ENCODE measurements at places on chromosomes 4 and X.

GRCh38 chr4:94564252-94564651 lies 112.5 kb downstream of the PDLIM5 start:
- no peak for DNase-seq

DNA sequence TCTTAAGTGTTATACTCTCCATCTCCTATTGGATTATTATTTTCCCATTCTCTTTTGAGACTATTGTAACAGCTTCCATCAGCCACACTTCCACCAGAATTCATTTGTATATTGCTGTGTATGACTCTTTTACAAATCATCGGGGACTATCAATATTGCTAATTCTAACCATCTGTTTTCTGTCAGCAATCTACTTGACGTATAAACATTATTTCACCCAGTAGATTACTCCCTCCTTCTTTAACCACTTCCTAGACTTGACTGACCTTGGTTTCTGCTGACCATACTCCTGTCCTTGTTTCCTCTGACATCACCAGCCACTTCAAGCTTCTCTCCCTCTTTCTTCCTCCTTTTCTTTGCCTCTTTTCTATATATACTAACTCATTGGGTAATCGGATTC lies 402.9 kb downstream of the PCDH18 start:
- no peak for DNase-seq

GRCh38 chr4:161237495-161237894 lies 926.3 kb downstream of the FSTL5 start:
- DNase-seq, result no peak

GRCh38 chr4:88592600-88593448 lies 544 bp downstream of the HERC3 start:
- peak; percentile 30 for DNase-seq

- DNase-seq, result no peak
These were observed 240.1 kb upstream of the CTSO start for GRCh38 chr4:156193800-156194199.

DNA sequence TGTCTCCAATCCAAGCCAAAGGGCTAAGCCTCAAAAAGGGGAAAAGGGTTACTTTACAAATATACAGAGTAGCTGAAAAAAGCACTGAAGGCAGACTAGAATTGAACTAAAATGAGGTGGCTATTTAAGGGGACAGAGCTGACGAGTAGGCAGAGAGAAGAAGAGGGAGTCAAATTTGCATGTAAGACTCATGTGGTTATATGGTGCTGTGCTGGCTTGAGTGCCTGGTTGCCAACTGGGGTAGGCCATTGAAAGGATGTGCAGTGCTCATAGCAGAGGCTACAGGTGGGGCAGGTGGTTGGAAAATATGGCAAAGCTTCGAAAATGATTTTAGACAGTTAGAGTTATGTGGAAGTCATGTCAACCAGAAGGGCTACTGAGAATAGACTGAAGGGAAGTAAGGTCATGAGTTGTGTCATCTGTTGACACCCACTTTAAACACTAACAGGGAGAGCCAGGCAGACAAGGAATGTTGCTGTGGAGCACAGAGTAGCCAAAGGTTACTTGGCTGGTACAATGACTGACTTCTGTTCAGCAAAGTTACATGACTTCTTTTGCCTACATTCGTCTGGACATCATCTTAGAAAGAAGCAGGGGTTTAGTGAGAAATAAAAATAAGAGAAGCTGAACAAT lies 1210.4 kb downstream of the ADGRL3 start:
- DNase-seq, result no peak

- no peak for DNase-seq
These were observed 527.8 kb downstream of the INPP4B start for GRCh38 chr4:142318280-142318679.

DNA sequence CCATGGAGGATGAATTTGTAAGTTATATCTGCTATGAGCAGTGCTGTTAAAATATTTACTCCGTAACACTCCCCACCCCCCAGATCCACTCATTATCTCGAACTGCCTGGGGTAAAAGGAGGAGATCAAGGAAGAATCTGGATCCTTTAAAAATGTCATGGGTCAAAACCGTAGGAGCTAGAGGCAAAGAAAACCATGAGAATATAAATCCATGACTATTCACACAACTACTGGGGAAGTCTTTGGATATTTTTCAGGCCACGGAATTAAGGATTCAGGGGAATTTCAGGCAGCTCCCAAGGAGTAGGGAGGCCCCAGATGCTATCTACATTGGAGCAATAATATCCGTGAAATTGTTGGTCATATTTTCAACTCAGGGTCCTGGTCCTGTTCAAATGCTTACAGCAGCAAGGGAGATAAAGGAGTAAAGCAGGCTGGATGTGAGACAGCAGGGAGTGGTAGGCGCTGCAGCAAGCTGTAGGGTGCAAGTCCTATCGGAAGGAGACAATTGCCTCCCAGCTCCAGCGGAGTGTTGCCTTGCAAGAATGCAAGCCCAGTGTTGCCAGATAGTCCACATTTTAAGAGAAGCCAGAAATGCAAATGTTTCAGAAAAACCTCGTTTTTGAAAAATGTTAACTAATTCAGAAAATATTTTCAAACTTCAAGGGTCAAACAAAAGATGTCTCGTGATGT lies 116.2 kb upstream of the KIT start:
- no peak for DNase-seq

DNA sequence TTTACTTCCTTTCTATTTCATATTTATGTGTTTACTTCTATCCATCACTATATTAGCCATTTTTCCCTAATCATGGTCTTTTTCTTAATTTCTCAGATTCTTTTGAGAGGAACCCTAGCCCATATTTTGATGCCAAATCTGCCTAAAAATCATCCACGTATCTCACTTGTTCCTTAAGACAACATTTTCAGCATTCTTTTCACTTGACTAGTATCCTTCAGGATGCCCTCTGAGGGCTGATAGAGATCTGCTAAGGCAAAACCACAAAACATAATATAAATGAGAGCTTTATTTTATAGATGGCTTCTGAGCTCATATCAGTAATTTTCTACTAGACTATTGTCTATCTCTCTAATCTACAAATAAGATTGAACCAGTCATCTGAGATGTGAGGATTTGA lies 341.9 kb downstream of the GPM6A start:
- DNase-seq, result no peak

GRCh38 chrX:112512509-112512908 lies 167.2 kb downstream of the LHFPL1 start:
- no peak for DNase-seq

DNA sequence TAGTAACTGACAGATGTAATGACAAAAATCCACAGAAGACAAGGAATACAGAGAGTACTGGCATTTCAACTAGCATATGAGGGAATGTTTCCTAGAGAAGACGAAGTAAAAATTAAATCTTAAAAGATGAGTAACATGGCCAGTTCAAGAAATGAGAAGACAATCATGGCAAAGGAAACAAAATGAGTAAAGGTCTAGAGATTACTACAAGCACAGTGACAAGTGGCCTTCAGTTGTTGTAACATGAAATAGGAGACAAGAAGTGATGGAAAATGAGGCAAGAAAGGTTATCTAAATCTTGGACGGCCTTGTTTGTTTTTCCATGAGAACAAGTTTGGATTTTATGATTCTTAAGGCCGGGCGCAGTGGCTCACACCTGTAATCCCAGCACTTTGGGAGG lies 81.0 kb downstream of the PPA2 start:
- DNase-seq, result no peak

DNA sequence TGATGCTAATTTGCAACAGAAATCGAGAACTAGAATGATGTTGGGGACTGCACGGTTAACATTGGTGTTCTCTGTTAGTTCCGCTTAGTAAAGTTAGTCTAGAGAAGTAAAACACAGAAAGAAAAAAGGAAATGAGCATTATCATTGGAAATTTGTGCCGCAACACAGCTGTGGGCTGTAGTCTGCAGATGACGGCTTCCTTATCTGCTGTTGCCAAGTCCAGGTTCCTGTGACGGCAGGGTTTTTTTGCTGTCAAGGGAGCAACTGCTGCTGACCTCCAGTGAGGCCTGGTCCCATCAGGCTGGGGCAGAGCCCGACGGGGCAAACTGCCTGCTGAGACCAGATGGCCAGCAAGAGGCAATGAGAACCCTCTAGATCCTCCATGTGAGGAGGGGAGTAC lies 38.9 kb upstream of the PHEX start:
- no peak for DNase-seq

GRCh38 chrX:38652934-38653442 lies 91.6 kb downstream of the TSPAN7 start:
- DNase-seq, result no peak

GRCh38 chr4:178037459-178038214 lies 595.4 kb upstream of the AGA start:
- no peak for DNase-seq

DNA sequence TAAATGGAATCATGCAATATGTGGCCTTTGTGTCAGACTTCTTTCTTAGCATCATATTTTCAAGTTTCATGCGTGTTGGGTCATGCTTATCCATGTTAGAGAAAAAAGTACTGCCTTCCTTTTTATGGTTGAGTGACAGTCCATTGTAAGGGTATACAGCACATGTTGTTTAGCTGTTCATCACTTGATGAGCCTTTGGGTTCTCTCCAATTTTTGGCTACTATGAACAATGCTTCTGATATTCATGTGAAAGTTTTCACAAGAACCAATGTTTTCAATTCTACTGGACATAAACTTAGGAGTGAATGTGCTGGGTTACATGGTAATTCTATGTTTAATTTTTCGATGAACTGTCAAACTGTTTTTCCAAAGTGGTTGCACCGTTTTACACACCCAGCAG lies 28.1 kb upstream of the LNX1 start:
- DNase-seq, result no peak

DNA sequence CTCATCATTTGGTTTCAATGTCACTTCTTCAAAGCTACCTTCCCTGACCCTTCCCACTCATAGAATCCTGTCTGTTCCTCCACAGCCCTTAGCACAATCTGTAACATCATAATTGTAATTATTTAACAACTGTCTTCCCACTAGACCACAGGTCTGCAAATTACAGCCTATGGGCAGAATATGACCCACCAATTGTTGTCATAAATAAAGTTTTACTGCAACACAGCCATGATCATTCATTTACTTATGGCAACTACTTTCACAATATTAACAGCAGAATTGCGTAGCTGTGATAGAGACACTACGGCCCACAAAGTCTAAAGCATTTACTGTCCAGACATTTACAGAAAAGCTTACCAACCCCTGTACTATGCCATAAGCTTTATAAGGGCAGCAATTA lies 15.9 kb downstream of the USP46 start:
- no peak for DNase-seq

DNA sequence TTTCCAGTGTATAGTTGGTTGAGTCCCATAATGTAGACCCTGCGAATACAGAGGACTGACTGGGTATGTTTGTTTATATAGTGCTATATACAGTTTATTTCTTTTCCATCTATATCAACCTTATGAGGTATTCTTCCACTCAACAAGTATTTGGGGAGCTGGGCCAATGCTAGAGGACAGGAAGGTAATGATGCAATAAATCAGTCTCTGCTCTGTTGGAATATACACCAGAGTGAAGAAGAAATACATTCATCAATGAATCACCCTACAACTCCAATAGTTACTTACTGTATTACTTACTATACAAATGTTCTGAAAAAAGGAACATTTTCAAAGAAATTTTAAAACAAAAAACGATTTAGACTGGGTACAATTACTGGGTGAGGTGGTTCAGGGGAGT lies 2.1 kb upstream of the ARSJ start:
- no peak for DNase-seq

DNA sequence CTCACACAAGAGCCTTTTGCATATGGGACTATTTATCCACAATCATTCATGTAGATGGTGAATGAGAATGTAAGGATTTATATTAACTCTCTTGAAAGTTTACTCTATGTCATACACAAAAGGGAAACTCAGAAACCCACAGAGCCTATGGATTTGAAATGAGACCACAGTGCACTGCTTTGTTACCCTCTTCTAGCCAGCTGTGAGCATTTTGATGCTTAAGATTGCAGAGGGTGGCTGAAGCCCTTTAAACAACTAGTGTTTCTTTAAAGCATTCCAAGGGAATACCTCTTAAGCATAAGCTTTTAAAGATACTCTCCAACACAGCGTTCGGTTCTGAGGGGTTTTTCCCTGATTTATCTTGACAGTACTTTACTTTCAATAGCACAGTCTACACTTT lies 113.9 kb downstream of the NKX6-1 start:
- no peak for DNase-seq

DNA sequence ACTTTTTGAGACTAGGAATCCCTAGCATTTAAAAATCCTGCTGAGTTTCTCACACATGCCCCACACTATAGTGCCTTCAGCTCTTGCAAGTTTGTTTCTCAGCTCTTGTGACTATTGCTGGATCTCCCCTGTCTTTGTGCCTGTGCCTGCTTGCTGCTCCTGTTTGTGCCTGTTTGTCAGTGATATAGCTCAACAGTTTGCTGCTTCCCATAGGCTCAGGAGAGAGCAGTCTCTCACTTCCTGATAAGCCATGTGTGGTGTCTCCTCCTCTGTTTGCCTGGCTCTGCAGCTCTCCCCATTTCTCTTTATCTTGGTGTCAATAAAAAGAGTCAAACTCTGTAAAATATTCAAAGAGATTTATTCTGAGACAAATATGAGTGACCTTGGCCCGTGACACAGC lies 259.8 kb upstream of the CLNK start:
- no peak for DNase-seq

- no peak for DNase-seq
These were observed 22.0 kb upstream of the PPARGC1A start for GRCh38 chr4:23911675-23912455.

DNA sequence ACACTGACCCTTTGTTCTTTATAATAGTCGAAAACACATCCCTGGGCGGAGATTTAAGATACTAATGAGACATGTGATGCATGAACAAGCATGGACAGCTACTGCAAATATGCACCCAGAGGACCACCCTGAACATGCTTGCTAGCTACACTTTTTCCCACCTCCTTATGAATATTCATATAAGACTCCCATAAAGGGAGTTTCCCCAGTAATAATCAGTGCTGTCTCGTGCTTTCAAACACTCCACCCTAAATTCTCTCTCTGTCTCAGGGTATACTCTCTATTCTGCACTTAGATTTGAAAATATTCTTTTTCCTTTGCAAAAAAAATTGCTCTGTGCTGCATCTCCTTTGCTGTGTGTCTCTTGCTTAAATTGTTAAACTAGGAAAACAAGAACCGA lies 64.4 kb upstream of the CT45A1 start:
- no peak for DNase-seq

DNA sequence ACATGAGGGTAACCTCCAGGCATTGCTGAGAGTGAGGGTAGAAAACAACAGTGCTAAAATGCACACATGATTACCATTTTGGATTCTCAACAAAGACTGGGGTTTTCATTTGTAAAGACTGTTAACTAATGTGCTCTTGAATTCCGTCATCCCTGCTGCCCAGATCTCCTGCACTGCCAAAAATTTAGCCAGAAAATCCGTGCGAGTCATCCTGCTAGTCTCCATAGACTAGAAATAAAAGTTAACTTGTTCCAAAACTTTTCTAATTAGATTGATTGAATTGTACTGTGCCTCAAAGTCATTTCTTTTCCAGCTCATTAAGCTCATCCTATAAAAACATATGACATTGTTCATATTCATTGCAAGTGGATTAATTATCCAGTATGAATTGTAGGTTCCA lies 99.8 kb downstream of the ARSF start:
- DNase-seq, result no peak

Data from DMS153 (cell line).